T-helper 17 cell (primary cell): ENCODE measurements at places on chromosomes 12 and 14. TPM values are rescaled to one million over a fixed set of nuclear protein-coding genes. Genes with fewer than 3 reads are reported as not detected.

The SLC38A4 gene
- total RNA-seq, result not detected

DNA sequence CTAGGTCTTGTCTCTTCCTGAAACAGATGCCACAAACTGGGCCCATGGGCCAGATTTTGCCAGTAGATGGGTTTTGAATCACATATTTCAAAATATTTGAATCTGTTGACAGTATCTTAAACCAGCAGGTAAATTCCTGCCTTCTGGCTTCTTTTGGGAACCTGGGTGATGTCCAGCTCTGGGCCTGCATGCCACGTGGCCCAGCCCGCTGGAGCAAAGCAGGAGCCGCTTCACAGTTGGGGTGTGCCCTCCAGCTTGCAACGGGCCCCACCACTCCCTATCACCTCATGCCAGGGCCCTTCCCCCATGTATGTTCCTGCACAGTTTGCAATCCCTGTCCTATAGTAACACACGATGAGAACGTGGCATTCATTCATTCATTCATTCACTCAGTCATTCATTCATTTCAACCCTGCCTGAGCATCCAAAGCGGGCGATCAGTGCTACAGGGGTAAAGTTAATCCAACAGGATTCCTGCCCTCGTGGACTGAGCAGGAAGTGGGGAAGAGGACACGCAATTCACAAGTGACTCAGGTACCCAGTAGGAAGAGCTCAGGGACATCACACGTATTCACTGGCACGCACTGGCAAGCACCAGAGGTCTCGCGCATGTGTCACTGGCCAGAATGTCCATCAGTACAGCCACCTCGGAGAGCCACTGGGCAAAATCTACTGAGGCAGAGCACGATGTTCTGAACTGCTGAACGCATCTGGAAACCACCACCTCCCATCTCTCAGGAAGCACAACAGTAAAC lies 27.8 kb downstream of the SCARB1 start:
- no peak for DNase-seq

The RPAP3 gene
- 22.7 TPM for total RNA-seq

DNA sequence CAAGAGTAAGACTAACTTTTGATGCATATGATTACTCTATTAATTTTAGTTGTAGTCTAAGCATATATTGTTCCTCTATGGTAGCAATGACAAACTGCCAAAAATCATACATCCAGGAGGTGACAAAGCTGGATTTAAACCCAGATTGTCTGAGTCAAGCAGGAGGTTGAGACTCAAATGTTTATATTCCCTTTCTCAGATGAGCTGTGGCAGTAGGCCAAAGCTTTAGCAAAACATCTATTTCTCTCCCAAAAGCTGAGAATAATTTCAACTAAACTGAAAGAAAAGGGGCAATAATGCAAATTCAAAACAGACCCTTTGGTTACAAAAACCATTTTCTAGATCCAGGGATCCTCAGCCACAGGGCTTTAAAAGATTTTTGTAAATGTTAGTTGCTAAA lies 173.6 kb downstream of the SEC23A start:
- DNase-seq, result no peak

The NPFF gene
- not detected for total RNA-seq

The HPD gene
- total RNA-seq, result not detected

GRCh38 chr12:108770269-108770829 lies 39.0 kb upstream of the CORO1C start:
- no peak for DNase-seq

DNA sequence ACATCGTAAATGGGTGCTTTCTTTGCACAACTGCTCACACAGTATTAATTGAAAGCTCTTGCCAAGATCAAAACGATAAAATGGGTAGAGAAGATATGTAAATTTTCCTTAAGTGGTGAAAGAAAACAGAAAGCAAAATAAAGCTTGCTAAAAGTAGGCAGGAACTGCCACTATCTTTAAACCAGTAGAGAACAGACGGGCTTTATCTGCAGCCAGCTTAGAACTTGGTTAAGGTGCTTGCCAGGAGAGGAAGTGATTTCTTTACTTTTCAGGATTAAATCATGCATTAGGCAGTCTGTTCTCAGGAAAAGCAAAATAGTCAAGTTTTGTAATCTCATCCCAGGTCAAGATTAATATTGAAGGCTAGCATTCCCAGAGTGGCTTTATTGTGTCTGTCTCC lies 56.9 kb upstream of the CCDC175 start:
- no peak for DNase-seq

DNA sequence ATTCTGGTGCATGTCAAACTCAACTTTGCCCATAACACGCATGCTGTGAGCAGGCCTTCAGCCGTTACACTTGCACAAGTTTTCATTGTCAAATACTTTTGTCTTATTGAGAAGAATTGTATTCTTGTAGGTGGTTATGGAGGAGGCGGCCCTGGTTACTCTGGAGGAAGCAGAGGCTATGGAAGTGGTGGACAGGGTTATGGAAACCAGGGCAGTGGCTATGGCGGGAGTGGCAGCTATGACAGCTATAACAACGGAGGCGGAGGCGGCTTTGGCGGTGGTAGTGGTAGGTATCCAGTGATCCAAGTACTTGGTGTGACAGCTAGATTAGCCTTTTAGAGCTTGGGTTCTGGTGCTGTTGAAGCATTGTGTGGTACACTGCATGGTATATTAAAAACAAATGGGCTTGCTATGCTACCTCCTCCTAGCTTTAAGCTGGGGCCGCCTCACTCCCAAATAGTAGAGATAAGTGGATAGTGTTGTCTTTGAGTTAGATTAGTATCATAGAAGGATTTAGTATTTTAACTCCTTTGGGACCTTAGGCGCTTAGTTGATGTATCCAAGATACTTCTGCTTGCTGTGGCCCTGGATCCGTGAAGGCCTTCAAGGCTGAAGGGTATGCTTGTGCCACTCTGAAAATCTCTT lies 2.5 kb downstream of the HNRNPA1 start:
- DNase-seq, result no peak

DNA sequence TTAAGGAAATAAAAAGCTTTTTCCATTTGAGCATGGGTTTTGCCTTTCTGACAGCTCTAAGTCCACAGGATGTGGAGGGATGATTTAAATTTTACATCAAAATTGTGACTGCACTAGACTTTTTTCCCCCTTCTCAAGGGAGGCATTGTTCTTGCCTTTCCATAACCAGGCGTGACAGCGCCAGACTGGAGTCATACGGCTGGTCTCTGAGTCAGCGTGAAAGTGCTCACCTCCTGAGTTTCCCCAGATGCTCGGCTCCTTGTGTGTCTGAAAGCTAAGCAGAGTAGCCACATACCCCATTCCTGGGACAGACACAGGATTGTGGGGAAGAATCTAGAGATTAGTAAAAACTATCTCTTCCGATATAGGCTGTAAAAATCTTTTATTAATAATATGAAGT lies 43.1 kb downstream of the SOX5 start:
- DNase-seq, result no peak

The ZNF219 gene
- total RNA-seq, result 13.8 TPM

The MYF6 gene
- total RNA-seq, result not detected

- no peak for DNase-seq
Measured at GRCh38 chr12:107533218-107533617, 152.4 kb upstream of the PWP1 start.

DNA sequence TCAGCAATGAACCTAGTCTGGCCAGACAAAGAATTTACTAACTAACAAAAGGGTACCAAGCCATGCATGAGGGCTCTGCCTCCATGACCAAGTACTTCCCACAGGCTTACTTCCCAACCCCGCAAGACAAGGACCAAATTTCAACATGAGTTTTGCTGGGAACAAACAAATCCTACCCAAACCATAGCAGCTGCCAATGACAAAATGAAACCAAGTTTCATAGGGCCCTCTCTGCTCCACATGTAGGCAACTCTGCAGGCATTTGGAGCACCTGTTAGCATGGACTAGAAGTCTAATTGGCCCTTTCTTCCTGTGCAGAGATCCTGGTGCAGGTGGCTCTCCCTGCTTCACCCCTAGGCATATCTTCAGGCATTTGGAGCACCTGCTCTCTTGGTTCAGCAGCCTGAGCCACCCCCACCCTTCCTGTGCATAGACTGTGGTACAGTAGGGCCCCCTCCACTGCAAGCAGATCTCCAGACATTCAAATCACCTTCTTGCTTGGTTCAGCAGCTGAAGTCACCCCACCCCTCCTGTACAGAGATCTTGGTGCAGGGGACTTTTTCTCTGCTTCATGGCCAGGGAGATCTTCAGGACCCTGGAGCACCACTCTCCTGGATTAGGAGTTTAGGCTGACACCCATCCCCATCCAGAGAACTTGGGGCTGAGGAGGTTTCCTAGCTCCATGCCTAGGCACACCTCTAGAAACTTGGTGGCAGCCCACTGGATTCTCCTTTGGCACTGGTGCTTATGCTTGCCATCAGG lies 308.7 kb downstream of the RPAP3 start:
- no peak for DNase-seq

- DNase-seq, result no peak
Measured at GRCh38 chr14:19851365-19851764, 23.6 kb upstream of the OR4K2 start.

The CACNA2D4 gene
- 25.2 TPM for total RNA-seq

GRCh38 chr12:110042264-110042663 lies 6.1 kb downstream of the C12orf76 start:
- no peak for DNase-seq

The NANOG gene
- not detected for total RNA-seq

The MEG3 gene
- not detected for total RNA-seq

The LHX5 gene
- not detected for total RNA-seq

DNA sequence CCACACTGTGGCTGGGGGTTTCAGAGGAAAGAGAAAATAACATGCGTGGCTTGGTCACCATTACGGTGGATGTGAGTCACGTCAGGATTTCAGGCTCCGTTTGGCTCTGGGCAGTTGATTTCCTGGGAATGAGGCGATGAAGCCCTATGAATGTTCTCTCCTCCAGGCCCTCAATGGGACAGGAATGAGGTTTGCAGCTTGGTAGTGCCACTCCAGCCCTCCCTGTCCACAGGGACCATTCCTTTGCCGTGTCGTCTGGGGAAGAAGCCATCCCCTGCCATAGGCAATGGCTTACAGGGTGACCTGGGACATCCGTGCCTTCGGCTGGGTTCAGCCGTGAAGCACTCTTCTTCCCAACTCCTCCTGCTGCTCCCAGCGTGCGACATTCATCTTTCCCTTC lies 95.0 kb downstream of the FBXL14 start:
- DNase-seq, result no peak

- no peak for DNase-seq
Measured at GRCh38 chr14:51908086-51908485, 47.7 kb downstream of the GNG2 start.

DNA sequence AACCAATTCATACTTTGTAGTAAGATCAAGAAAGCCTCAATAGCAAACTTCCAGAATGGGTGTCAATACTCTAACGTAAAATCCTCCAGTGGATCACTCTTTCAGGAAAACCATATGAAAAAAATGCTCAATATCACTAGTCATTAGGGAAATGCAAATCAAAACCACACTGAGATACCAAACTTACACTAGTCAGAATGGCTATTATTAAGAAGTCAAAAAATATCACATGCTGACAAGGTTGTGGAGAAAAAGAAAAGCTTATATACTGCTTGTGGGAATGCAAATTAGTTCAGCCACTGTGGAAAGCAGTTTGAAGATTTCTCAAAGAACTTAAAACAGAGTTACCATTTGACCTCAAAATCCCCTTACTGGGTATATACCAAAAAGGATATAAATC lies 49.5 kb upstream of the ATXN7L3B start:
- DNase-seq, result no peak

DNA sequence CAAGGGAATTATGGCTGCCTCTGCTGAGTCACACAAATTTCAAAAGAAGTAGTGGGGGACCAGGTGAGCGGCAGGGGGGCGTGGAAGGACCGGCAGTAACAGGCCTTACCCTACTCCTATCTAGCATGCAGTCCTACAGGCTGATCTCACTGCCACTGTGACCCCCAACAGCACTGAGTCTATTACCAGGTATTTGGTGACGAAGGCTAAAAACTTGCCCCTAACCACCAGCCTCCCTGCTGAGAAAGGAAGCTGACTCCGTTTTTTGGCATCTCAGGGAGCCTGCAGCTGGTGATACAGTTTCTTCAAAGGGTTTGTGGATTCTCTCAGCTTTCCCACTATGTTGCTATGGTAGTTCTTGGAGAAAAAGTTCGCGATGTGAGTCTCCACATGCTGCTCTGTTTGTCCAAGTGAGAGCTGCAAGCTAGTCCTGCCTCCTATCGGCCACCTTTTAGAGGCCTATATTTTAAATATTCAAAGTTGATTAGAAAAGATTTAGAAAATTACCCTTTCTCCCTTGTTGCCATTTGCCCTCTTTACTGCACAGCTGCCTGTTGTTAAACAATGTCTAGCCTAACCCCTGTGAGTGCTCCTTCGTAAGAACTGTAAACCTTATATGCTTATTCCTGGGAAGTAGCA lies 57.1 kb upstream of the SLCO1B1 start:
- DNase-seq, result no peak

- no peak for DNase-seq
Measured at GRCh38 chr12:103505371-103506236, 9.8 kb upstream of the C12orf42 start.

GRCh38 chr12:33828326-33828725 lies 194.0 kb upstream of the ALG10 start:
- no peak for DNase-seq

The SLC25A47 gene
- total RNA-seq, result not detected

The MYL2 gene
- not detected for total RNA-seq

- no peak for DNase-seq
Measured at GRCh38 chr14:64844272-64844671, 35.4 kb downstream of the SPTB start.

- no peak for DNase-seq
Measured at GRCh38 chr12:93714382-93714781, 37.2 kb downstream of the CRADD start.

- DNase-seq, result no peak
Measured at GRCh38 chr12:53624458-53624857, 1.7 kb downstream of the ATF7 start.

The TAS2R13 gene
- 1.4 TPM for total RNA-seq

DNA sequence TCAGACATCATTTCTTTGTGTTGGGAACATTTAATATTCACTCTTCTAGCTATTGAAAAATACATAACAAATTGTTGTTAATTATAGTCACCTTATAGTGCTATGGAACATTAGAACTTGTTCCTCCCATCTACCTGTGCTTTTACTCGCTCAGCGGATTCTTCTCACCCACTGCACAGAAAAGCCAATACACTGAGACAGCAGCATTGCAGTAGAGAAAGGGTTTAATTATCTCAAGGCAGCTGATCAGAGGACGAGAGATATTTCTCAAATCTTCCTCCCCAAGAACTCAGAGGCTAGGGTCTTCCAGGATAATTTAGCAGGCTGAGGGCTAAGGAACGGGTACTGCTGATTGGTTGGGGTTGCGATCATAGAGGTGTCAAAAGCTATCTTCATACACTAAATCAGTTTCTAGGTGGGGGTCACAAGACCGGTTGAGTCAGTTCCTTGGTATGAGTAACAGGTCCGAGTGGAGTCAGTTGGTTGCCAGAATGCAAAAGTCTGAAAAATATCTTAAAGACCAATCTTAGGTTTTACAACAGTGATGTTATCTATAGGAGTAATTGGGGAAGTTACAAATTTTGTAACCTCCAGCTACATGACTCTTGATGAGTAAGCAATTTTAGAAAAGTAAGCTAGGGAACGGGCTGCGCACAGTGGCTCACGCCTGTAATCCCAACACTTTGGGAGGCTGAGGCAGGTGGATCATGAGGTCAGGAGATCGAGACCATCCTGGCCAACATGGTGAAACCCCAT lies 173.1 kb downstream of the FBXL14 start:
- DNase-seq, result no peak

The EXD2 gene
- 5.1 TPM for total RNA-seq

- DNase-seq, result no peak
Measured at GRCh38 chr12:95674631-95675030, 115.9 kb downstream of the NTN4 start.

GRCh38 chr14:77467801-77468200 lies 9.9 kb downstream of the AHSA1 start:
- no peak for DNase-seq

The CLEC4D gene
- total RNA-seq, result 0.22 TPM

The LDHB gene
- total RNA-seq, result 767 TPM
